ENCODE measurements at places on chromosomes 4 and X.

- no peak for DNase-seq
Observed at GRCh38 chr4:157080605-157081004, 4.7 kb downstream of the GLRB start.

DNA sequence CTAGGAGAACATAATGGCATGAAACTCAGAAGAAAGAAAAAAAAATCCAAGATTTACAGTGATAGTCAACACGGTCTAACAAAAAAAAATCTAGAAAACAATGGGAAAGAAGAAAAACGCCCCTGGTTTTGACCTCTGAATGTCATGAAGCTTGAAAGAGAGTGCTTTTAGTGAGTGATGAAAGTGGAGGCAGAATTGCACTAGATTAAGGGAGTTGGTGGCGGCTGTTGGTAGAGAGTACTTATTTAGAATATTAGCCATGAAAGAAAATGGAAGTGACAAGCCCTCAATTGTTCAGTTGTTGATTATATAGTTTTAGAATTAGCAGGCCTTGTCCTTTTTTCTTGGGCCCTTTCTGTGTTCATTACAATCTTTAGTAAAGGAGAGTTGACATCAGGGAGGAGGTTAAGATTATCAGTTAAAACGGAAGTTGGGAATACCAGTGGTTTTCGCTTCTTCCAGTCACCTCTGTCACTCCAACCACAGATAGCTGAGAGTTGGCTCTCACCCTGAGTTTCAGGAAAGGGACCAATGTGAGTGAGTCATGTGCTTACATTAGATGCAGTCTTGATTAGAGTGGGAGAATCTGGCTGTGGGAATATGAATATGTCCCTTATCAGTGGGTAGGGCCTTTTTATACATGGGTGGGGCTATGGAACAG is 29.7 kb downstream of the EREG start:
- no peak for DNase-seq

DNA sequence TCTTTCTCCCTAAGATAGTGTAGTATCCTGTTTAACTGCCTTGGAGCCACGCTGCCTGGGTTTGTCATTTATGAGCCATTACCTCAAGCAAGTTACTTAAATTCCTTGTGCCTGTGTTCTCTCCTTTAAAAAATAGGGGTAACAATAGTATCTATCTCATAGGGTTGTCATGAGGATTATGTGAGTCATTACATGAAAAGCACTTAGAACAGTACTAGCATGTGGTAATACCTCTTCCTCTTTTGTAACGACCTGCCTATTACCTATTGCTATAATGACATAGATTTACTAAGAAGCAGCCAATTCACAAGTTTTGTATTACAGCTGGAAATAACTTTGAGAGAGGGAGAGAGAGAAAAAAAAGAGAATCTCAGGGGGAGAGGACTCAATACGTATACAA is 834.7 kb downstream of the RAPGEF2 start:
- no peak for DNase-seq

DNA sequence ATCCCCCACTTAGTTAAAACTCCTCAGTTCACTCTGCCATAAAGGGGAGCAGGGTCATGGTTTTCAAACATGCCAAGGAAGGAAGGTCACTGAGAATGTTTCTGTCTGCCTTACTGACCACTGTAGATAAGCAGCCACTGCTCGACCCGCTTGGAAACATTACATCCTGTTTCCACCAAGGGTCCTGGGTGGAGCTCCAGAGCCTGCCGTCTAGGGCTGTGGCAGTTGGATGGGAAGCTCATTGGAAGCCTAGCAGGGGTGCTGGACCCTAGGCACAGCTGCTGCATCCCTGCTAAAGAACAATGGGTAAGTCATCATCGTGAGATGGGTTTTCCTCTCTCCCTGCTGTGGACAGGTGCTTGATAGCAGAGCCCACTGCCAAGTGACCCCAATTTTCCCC is 76.0 kb upstream of the SRD5A3 start:
- DNase-seq: no peak

DNA sequence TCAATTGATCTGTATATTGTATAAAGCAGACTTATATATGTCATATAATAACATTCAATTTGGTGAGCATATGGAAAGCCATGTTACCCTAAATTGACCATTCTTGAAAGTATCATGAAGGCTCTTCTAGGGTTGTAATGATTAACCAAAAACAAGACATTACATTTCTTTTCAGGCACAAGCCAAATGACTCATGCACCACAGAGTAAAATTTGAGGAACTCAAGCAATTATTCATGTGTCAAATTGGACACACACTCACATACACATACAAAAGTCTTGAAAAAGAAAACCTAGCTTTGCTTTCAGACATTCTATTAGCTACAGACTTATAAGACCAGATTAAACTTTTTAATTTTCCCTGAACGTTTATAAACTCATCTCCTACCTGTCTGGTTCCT is 146.5 kb upstream of the PCDH18 start:
- DNase-seq: no peak

GRCh38 chrX:131979116-131979515 is 44.0 kb upstream of the STK26 start:
- no peak for DNase-seq

DNA sequence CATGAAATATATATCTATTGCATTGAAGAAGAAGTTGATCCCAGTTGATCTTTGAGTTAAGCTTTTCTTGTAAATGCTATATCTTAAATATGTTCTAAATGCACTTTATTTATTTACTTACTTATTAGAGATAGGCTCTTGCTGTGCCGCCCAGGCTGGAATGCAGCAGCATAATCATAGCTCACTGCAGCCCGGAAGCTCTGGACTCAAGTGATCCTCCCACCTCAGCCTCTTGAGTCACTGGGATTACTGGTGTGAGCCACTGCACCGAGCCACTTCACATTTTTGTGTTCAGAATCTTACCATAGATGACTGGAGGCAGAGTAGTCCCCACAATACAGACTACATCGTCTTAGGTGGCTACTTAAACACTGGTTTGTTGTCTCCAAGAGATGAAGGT is 324.3 kb upstream of the SLIT2 start:
- DNase-seq: no peak

All from stimulated activated CD8-positive, alpha-beta memory T cell treated with anti-CD3 and anti-CD28 coated beads, Interleukin-4, amount 100 ng/mL, for 1 hour (primary cell).